ENCODE measurements at places on chromosomes 16 and 17.

DNA sequence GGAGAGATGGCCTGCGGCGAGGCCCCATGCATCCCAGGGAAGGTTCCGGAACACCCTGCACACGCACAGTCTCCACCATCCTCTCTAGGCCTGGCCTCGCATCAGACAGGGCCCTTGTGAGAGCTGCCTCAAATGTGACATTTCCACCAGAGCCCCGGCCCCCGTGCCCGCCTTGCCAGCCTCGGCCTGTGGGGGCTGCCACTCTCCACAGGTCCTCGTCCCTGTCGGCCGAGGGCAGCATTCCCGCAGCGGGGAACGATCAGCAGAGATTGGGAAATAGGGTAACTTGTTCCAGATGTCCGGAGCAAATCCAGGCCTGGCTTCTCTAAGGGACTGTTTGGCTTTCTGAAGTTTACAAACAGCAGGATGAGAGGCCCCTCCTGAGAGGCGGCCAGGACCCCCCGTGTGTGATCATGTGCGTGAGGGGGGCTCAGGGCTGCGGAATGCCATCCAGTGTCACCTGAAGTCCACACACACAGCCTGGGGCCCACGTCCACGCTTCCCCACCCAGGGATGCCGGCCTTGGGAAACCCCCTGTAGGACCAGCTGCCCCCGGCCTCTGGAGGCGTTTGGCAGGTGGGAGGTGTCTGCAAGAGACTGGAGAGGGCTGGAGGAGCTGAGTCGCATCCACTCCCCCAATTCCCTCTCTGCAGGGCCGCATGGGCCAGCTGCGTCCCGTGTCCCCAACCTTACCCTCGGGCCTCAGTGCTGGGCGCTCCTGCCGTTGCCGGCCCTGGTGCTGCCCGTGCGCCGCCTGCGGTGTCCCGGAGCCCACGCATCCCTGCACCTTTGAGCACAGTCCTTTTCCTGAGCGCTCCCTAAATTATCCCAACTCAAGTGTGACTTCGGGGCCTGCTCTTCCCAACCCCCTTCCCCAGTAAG, 70.4 kb downstream of the ZDHHC7 start:
- no peak for DNase-seq

GRCh38 chr16:25158401-25158800, 46.9 kb downstream of the LCMT1 start:
- no peak for DNase-seq

DNA sequence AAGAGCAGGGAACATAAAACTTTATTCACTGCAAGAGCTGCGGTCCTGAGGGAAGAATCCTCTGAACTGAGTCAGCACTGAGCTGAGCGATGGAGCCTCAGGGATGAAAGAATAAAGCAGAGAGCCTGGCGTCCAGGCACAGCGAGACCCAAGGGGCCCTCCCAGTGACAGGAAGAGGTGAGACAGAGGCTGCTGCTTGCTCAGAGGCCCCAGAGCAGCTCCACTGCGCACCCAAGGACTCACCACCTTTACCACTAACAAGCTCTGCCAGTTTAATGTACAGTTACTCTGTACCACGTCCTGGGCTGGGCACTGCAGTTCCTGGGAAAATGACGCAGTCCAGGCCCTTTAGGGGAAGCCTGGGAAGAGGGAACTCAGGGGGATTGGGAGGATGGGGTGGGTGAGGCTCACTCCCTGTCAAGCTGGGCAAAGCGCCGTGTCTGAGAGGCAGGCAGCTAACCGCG, 5.6 kb downstream of the GFAP start:
- DNase-seq: peak; percentile 33

GRCh38 chr17:61409301-61410112, 9.9 kb downstream of the TBX2 start:
- DNase-seq: peak; percentile 92

DNA sequence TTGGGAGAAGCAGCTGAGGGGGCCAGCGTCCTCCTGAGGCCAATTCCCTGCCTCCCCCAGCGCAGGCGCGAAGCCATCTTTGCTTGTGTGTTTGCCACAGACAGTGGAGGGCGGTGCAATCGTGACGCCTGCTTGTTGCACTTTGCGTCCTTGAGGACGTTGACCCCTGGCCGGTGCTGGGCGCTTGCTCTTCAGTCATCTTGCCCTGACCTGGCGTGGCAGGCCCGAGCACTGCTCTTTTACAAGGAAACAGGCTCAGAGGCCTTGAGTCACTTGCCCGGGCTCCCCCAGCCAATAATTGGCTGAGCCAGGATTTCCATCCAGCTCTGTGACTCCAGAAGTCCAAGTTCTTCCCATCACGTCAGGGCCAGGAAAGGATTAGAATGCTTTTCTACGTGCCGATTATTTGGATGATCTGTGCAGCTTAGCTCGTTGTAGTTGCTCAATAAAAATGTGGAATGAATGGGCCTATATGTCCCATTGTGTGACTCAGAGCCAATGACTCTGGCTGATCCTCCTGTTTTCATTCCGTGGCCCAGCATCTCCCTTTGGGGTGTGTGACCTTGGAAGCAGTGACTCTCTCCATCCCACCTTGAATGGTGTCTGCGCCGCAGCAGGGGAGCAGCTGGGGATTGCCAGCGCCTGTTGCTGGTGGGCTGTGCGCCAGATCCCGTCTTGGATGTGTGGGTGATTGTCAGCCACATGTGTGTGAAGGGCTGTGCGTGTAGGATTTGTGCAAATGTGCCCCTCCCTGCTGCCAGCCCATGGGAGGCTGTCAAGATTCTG, 214.1 kb downstream of the SEC14L1 start:
- peak; percentile 76 for DNase-seq

DNA sequence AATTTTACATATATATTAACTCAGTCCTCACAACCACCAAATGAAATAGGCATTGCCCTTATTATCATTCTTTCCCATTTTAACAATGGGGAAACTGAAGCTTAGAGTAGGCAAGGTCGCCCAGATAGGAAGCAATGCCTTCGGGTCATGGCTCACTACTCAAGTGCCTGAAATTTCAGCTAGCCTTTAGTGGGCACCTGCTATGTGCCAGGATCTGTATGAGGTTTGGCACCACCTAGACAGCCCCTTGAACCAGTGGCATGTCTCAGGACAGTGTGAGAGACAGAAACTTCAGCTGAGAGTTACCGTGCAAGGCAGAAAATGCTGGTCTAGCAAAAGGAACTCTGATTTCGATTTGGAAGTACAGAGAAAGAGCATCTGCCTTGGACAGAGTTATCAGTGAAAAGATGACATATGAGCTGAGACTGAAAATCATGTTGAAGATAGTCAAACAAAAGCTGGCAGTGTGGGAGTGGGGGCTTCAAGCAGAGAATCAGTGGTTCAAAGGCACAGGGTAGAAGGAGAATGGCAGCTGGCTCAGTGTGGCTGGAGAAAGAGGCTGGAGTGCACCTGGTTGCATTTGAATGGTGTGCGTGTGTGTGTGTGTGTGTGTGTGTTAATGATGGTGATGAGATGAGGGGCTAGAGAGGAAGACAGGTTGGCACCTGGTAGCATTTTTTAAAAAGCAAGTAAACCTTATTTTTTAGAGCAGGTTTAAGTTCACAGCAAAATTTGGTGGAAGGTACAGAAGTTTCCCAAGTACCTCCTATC, 29.1 kb downstream of the CDH13 start:
- no peak for DNase-seq

GRCh38 chr17:2059547-2060384, 4.9 kb downstream of the HIC1 start:
- DNase-seq: no peak

- DNase-seq: no peak
These were observed 22.6 kb upstream of the FAM20A start for GRCh38 chr17:68623811-68624210.

- DNase-seq: no peak
These were observed 267.2 kb downstream of the PARN start for GRCh38 chr16:14362774-14363371.

DNA sequence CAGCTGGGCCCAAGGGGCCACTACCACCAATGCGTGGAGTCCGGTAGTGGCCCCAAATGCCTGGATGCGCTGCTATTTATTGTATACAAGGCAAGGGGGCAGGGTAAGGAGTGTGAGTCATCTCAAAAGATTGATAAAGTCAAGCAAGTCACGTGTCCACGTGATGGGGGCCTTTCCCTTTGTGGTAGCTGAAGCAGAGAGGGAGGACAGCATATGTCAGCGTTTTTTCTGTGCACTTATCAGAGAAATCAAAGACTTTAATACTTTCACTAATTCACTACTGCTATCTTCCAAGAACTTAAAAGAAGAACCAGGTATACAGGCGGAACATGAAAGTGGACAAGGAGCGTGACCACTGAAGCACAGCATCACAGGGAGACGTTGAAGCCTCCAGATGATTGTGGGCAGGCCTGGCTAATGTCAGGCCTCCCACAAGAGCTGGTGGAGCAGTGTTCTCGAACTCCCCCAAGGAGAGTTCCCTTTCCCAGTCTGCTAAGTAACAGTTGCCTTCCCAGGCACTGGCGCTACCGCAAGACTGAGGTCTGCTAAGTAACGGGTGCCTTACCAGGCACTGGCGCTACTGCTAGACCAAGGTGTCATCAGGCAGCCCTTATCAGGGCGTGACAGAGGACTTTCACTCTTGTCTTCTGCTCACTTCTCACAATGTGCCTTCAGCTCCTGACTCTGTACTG, 10.8 kb upstream of the ASB16 start:
- no peak for DNase-seq

- DNase-seq: no peak
These were observed 97.4 kb upstream of the CIBAR2 start for GRCh38 chr16:85209526-85210121.

GRCh38 chr16:35687781-35688180, 2228.4 kb downstream of the TP53TG3F start:
- DNase-seq: no peak

DNA sequence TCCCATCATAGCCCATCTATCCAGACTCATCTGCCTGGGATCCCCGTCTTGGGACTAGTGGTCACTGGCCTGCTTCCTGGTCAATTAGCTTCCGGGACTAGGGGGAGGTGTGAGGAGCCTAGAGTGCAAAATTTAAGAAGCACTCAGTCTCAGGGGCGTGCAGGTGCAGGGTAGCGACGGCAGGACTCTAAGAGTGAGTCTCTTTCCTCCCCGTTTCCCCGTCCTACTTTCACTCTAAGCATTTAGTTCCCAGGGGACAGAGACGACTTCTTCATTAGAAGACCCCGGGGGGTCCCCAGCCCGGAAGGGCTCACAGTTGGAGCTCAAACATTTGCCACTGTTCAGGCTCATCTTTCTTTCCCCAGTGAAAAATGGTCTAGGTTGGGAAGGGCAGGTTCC, 677 bp upstream of the ZNHIT3 start:
- DNase-seq: no peak

- no peak for DNase-seq
These were observed 279.9 kb downstream of the IRX3 start for GRCh38 chr16:54006693-54007092.

DNA sequence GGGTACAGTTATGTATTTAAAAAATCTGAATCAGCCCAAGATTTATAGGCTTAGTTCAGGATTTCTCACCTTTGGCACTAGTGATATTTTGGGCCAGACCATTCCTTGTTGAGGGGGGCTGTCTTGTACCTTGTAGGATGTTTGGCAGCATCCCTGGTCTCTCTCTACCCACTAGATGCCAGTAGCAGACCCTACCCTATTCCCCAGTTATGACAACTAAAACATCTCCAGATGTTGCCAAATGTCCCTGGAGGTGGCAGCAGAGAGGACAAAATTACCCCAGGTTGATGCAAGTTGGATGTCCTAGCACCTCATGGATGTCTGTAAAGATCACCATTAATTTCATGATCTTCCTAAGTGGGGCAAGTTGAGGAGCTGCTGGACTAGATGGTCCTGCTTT, 45.8 kb downstream of the SYT17 start:
- no peak for DNase-seq

- DNase-seq: no peak
These were observed 22.7 kb downstream of the TBX4 start for GRCh38 chr17:61474934-61475333.

DNA sequence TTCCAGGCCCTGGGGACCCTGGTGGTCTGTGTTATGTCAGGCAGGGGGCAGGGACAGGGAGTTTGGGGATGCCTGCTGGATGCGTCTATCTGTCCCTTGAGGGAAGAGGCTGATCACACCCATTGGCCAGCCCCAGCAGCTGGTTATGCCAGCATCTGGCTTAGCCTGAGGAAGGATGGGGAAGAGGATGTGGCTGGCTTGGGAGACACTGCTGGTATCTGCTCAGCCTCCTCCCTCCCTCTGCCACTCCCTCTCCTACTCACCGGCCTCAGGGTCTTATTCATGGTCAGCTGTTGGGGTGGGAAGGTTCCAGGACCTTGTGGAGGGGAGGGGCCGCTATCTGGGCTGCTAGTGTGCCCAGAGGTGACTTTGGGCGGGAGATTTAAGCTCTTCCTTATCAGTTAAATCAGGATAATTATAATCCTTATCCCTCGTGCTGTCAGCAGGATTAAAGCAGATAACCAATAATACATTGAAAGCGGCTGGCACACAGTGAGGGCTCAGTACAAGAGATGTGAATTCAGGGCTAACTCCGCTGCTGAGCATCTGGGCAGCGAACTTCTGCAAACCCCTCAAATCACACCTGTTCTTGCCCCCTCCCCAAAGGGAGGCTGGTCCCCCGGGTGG, 36.0 kb upstream of the MLKL start:
- no peak for DNase-seq

DNA sequence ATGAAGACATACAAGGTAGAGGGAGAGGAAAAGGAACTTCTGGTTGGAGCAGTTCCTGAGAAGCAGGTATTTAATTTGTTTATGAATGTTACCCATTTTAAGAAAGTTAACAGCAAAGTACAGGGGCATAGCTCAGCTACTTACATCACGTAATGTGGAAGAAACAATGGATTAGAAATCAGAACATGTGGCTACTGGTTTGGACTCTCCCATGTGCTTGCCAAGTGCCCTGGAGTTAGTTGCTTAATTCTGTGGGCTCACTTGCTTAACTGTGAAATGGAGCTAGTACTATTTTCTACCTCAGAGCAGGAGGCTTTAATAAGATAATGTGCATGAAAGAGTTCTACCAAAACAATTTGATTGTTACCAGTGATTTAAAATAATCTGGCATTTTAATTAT, 27.3 kb downstream of the RSPRY1 start:
- DNase-seq: no peak

- DNase-seq: peak; percentile 81
These were observed 14.4 kb downstream of the NTAN1 start for GRCh38 chr16:15041271-15042004.

DNA sequence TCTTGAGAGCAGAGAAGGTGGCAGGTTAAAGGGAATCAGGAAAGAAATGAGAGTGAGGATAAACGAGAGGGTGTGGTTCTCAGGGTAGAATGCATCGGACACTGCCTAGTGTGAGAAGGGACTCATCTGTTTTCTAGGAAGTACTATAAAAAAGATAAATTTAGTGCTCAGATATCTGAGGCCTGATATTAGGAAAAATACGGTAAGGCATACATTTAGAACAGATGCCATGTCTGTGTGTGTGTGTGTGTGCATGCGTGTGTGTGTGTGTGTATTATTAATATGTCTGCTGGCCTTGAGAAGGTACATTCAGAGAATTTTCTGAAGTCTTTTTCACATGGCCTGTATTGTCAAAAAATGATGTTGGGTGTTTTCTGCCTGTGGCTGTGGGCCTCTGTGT, 414.8 kb downstream of the MAF start:
- no peak for DNase-seq

GRCh38 chr16:3909791-3910583, 29.5 kb upstream of the CREBBP start:
- DNase-seq: no peak

Data from left hindlimb (tissue), 1 donor.